ENCODE measurements at places on chromosomes 3 and 15.
A peak's percentile ranks its signal among the peaks of the same experiment; 100 is the strongest.

GRCh38 chr3:69290006-69290405 is 95.9 kb downstream of the FRMD4B start:
- no peak for DNase-seq

- DNase-seq = peak; percentile 98
These were observed at the start of the genes MST1 and RNF123 for GRCh38 chr3:49689046-49689907. TSS of gene MST1 (minus strand) at chr3:49689474. CDS start at chr3:49688691, 783 bp downstream. TSS of gene RNF123 (plus strand) at chr3:49689557. CDS start at chr3:49691166, 1,609 bp downstream.

DNA sequence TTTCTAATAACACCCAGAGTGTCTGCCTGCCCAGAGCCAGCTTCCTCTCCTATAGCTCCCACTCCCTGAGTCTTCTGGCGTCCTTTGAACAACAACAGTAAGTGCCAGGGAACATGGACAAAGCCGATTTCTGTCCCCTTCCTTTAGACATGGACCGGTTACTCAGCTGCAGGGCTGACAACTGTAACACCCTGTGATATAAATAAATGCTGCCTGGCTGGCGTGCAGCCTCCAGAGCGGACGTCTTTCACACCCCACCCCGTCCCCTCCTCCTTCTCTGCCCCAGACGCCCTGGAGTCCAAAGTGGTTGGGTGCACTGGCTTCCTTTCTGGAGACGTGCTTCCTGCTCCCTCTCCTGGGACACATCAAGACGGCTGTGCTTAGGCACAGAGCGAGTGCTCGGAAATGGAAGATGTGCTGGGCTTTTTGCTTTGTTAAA is 281.9 kb upstream of the LRRFIP2 start:
- no peak for DNase-seq

DNA sequence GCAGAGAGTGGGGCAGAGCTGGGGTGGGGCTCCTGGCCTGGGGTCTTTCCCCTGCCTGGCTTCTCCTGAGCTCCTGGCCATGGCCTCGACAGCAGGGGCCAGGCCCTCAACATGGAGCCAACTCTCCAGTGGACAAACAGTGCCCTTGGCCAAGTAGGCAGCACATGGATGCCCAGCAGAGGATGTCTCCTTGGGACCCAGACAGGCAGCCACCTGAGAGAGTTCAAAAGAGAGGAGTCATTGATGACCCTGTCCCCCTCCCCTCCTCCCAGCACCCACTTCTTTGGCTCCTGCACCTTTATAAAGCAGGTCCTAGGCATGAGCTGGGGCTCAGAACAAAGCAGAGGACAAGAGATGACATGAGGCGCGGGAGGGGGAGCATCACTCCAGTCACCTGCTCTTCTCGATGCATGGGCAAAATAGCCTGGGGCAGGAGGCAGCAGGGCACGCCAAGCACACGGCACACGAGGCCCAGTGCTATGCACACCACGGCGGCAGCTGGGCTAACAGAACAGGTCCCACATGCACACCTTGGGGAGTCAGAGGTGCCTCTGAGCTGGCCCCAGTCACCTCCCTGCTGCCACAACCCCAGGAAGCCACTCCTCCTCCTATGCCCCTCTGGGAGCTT is 27.4 kb downstream of the SHISA5 start:
- no peak for DNase-seq

- DNase-seq = no peak
These were observed 104.0 kb downstream of the NR1I2 start for GRCh38 chr3:119885746-119886530.

- no peak for DNase-seq
These were observed 215.2 kb upstream of the PRICKLE2 start for GRCh38 chr3:64440498-64440897.

DNA sequence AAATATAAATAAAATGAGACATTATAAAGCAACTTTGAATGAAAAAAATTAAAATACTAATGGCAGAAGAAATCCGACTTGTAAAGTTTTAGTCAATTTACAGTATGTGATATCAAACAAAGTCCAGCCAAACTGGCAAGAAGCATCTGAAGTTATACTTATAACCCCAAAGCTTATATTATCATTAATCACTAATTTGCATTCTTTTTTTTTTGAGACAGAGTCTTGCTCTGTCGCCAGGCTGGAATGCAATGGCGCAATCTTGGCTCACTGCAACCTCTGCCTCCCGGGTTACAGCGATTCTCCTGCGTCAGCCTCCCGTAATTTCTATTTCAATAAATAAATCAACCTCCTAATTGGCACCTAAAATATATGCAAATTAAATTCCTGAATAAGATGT is 80.1 kb downstream of the AQR start:
- no peak for DNase-seq

GRCh38 chr3:12318758-12319621 is 30.1 kb downstream of the PPARG start:
- no peak for DNase-seq

GRCh38 chr3:160125258-160125657 is 100.0 kb upstream of the C3orf80 start:
- no peak for DNase-seq

GRCh38 chr3:31166249-31166885 is 271.9 kb upstream of the GADL1 start:
- DNase-seq = no peak

DNA sequence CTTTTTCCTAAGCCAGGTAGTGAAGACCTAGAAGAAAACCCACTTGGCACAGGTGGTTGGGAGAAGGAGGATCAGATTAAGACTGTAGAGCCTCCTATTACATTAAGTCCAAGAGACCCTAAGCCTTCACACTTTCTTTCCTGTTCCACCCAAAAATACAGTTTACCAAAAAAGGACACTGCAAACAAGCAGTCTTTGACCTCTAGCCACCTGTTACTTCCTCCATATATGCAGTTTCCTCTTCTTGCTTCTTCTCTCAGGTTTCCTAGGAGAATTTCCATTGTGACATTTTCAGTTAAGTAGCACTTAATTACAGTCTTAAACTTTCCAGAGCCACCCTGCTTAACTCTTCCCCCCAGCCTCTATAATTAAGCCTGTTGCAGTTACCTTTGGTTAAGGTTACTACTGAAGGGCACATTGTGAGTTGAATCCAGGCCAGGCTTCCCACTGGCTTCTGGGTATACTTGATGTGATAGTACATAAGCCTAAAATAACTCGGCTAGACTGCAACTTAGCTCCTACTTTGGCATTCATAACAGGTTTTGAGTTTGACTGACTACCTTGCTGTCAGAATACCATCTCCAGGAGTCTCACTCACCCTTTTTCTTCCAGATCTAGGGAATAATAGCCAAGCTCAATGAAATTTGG is 114.2 kb upstream of the UMPS start:
- no peak for DNase-seq

DNA sequence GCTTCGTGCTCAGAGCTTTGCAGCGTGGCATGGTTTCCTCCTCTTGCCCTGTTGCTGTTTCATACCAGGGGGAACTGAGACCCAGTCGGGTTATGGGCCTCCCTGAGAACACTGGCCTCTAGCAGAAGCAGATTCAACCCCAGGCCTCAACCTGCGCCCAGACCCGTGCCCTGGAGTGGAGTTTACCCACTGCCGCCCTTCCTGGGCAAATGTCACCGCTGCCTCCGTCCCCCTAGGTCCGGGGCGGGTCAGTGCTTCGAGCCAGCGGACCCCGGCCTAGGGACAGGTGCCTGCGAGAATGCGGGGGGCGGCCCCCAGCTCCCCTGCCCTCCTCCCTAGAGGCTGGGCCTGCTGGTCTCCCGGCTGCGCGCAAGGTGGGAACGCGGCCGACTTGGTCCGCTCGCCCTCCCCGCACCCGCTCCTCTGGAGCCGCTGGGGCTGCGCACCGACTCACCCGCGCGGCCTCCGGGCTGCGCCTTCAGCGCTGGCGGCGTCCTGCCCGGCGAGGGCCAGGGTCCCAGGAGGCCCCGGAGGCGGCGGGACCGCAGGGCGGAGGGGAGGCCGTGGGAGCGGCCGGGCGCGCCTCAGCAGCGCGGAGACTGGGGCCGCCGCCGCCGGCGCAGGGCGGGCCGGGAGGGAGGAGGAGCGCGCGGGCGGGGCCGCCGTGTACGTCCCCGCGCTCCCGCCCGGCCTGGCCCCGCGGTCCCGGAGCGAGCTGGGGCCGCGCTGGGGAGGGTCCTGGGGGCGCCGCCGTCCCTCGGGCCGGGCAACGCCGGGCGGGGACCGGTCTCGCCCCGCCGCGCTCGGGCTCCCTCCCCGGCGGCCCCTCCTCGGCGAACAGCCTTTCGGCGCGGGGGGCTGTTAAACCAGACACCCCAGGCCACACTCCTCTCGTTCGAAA is at the start of gene PIGZ:
PIGZ (minus strand) TSS at position 601 of the 901 bp plus-strand sequence. CDS start 16,802 bp downstream, outside the sequence.
- peak; percentile 70 for DNase-seq

DNA sequence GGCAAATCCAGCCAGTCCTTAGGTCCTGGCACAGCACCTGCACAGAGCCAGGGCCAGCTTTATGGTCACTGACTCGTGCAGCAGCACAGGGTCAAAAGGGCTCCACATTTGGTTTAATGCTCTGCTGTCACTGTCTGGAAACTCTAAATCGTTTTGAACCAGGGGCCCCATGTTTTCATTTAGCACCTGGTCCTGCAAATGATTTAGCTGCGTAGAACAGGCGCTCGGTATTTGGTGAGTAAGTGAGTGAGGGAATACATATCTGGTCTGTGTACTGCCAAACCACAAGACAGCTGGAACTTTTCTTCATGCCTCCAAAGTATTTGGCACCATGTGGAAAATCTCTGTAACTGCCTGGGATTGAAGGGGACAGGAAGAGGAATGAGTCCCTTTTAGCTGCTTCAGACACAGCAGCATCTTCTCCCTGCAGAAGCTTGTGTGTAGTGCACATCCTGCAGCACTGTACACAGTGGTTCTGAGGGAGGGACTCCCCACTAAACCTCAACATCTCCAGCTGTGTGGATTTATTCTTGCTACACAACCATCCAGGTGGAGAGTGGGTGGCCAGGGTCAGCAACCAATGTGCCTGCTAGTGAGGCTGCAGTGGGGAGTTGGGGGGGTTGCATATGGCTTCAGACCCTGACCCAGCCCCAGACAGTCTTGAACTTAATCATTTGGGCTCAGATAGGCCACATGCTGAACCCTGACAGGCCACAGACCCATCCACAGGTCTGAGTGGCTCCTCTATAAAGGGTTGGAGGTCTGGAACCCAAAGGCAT is 1.1 kb downstream of the SH2D7 start:
- peak; percentile 45 for DNase-seq

DNA sequence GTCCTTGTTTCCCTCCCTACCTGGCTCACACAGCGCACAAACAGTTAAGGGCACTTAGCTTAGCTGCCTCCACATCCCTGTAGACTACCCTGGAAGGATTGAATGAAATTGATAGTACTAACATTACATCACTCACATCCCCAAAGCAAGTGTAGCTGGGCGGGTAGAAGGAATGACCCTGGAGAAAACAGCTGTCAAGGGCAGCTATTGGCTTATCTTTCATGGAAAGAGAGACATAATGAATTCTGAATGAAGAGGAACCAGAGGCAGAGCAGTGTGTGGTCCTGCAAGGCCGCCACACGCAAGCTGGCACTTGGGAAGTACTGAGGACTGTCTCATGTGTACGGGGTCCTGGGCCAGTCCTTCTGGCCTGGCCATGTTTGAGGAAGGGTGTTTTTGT is 369.6 kb upstream of the RGMA start:
- DNase-seq = no peak

DNA sequence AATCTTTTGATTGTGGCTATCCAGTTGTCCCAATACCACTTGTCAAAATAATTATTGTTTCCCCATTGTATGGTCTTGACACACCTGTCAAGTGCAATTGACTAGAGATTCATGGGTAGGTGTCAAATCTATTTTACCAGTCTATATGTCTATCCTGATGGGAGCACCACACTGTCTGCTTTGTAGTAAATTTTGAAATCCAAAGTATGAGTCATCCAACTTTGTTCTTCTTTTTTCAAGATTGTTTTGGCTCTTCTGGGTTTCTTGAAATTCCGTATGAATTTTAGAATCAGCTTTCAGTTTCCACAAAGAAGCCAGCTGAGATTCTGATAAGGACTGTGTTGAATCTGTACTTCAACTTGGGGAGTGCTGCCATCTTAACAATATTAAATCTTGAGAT is 71.9 kb downstream of the CSNK1G1 start:
- DNase-seq = no peak

DNA sequence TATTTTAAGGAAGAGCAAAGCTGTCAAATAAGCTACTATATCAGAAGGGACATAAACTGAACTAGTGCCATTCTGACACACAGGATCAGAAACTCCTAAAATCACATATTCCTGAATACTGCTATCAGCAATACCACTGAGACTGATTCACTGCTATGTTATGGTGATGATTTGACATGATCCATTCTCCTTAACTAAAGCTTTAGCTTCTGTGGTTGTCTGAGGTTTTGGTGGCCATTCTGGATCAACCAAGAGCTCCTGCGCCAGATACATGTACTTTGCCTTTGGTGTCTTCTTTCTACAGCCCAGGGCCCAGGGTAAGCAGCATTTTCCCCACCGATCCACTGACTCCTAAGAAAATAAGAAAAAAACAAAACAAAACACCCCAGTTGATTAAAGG is 6.7 kb upstream of the GP5 start:
- DNase-seq = no peak

DNA sequence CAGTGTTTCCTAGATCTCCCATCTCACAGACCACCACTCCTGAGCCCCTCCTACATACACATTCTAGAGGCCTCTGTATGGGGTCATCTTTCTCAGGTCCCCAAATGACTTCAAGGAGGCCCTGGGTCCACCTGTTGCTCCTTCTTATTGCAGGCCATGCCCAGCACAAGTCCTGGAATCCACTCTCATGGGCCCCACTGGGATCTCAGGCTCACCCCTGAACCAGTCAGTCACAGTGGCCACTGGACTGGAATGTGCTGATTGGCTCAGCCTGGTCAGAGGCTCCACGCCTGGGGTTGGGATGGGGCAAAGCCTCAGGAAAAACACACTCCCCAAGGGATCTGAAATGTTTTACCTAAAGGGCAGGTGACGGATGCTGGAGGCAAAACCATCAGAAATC is 55.7 kb downstream of the SPSB4 start:
- no peak for DNase-seq

GRCh38 chr3:135487261-135487660 is 478.3 kb upstream of the PPP2R3A start:
- DNase-seq = no peak

GRCh38 chr15:29612096-29612495 is 210.2 kb downstream of the TJP1 start:
- DNase-seq = no peak

DNA sequence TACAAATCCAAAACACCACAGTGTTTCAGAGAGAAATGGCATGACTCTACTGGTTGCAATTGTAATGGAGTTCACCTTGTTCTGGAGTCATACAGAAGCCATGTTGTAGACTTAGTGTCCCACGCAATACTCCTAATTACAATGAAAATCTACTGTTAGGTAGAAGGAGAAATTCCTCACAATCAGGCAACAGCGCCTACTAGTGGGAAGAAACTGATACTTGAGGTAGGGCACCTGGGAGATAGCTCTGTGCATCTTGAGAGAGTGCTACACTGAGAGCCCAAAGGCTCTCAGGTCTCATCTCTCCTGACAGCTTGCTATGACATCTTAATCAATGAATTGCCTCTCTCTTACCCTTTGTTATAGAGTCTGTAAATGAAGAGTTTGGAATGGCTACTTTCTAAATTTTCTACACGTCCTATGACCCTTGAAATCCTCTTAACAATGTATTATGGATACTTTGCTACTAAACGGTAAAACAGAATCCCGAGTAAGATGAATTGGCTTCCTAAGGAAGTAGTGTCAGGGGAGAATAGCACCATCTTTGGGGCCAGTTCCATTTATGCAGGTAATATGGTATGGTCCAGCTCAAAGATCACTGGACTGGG is 422.7 kb upstream of the TPRG1 start:
- DNase-seq = peak; percentile 54

GRCh38 chr3:70947579-70947978 is 635.1 kb upstream of the MDFIC2 start:
- DNase-seq = no peak

GRCh38 chr3:174495928-174496327 is 363.2 kb upstream of the NAALADL2 start:
- no peak for DNase-seq

GRCh38 chr15:79265167-79265566 is 17.4 kb upstream of the ANKRD34C start:
- DNase-seq = no peak

- no peak for DNase-seq
These were observed 365.0 kb downstream of the FOXP1 start for GRCh38 chr3:71218508-71218907.

All from activated CD8-positive, alpha-beta memory T cell treated with anti-CD3 and anti-CD28 coated beads, Interleukin-2, amount 50 U/mL, for 48 hours (primary cell).